Spinal cord (tissue), 10 donors: ENCODE measurements at places on chromosomes 5 and 9. TPM values are rescaled to one million over a fixed set of nuclear protein-coding genes. Genes with fewer than 3 reads are reported as not detected.
A peak's percentile ranks its signal among the peaks of the same experiment; 100 is the strongest.

DNA sequence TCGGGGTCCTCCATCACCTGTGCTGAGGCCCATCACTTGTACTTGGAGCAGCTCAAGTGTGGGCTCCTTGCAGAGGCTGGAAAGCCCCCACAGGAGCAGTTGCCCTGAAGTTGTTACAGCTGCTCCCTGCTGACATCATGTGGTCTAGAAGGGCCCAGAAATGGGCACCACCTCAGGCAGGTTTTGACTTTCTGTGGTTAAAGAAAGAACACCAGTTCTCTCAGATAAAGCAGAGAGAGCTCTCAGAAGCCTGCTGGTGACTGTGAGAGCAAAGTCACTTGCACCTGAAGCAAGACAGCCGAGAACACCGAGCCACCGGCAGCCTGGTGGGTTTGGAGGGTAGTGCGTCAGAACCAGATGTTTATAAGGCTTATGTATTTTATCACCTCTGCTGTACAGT, 70.4 kb downstream of the MVB12B start:
- DNase-seq = no peak

DNA sequence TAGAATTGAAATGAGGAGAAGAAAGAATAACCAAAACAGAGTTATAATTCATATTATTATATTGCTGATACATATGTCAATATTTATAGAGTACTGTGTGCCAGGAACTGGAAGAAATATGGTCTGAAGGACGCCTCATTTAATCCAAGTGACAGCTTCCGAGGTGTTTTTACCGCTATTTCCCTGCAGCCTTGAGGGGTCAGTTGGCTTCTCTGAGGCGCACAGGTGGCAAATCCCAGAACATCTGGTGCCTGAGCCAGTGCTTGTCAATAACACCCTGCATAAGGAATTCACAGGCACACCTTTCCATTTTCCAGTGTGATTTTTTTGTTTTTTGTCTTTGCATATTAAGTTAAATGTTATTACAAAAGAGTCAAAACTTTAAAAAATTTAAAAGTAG, 43.3 kb upstream of the CTSL start:
- no peak for DNase-seq

DNA sequence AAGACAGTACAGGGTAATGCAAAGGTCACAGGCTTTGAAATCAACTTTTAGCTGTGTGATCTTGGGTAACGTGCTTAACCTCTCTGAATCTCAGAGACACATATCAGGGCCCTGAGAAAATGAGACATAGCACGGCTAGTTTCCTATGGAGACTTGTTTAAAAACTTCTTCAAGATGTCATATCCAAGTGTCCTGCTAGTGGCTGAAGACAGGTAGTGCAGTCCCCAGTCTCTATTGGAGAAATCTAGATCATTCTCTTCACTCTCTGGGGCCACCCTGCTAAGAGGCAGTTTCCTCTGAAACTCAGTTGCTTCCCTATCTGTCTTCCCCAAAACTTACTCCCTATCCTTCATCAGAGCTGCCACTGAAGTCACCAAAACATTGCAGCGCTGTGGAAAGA, 30.3 kb upstream of the GRXCR2 start:
- DNase-seq = no peak

DNA sequence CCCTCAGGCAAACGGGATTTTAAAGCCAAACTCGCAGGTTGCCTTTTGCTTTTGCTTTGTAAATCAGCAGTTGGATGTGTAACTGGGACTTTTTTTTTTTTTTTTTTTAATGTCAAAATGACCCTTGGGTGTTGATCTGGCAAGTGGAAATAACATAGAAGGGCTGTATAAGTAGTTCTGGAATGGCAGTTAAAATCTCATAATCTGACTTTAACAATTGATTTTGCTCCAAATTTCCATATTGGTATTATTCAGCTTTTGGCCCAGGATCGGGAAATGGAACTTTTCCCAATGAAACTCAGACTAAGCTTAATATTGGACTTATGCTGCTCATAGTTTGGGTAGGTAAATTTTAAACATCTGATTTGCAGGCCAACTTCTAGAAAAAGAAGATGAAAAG, 346.8 kb upstream of the NUDT12 start:
- no peak for DNase-seq

GRCh38 chr5:132267166-132267739, 9.8 kb downstream of the PDLIM4 start:
- no peak for DNase-seq

GRCh38 chr9:87834357-87834756, 48.3 kb upstream of the SPATA31E1 start:
- no peak for DNase-seq

- DNase-seq = no peak
These were observed 1.8 kb downstream of the FGF10 start for GRCh38 chr5:44387406-44387805.

DNA sequence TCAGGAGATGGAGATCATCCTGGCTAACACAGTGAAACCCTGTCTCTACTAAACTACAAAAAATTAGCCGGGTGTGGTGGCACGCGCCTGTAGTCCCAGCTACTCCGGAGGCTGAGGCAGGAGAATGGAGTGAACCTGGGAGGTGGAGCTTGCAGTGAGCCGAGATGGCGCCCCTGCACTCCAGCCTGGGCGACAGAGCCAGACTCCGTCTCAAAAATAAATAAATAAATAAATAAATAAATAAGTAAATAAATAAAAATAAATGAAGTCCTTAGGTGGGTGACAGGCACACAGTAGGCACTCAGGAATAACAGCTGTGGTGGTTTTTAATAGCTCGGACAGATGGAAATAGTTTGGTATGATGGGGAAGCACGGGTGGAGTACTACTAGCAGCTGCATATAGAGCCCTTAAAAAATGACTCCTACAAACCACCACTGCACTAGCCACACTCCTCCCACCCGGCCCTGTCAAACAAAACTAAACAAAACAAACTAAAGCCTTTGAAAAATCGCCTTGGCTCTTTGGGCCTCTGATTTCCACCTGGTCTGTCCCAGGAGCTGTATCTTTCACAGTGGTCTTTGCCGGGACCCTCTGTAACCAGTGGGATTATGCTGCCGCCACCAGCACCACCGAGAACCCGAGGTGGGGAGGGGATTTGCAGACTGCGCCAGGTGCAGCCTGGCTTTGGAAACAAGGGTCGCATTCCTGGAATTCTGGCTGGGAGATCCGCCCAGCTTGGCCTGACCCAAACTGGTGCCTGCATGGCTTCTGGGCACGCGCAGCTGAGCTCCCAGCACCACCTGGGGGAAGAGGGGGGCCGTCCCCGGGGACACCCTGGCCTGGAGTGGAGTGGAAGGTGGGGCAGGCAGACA, 5.1 kb upstream of the WDR5 start:
- no peak for DNase-seq

DNA sequence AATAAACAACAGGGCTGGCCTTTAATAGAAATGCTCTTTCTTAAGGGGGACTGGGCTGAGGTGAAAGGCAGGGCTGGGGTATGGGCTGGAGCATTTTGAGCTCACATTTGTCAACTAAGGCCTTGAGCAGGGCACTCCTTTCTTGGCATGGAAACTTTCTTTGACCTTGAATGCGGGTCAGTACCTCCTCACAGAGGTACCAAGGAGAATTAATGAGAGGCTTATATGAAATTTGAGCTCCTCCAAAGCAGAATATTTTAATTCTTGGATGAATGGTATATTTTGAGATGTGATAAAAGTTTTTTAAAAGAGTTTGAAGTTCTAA, 3.1 kb downstream of the CYSTM1 start:
- DNase-seq = no peak

- DNase-seq = no peak
These were observed 209.7 kb upstream of the NUDT12 start for GRCh38 chr5:103772248-103772647.

- no peak for DNase-seq
These were observed 530.4 kb upstream of the CDH9 start for GRCh38 chr5:27568811-27569210.

DNA sequence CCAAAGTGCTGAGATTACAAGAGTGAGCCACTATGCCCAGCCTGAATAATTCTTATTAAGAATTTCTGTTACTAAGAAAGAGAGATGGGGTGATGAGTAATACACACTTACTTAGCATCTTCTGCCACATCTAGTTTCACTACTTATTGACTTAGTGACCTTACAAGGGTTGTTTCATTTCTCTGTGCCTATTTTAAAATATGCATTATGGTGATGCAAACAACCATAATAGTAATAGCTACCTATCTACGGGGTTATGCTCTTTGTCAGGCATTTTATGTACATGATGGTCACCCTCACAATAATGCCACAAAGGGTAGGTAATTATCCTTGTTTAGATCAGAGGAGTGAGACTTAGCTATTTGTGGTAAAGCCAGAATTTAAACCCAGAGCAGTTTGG, 499.0 kb upstream of the SGCD start:
- DNase-seq = no peak

DNA sequence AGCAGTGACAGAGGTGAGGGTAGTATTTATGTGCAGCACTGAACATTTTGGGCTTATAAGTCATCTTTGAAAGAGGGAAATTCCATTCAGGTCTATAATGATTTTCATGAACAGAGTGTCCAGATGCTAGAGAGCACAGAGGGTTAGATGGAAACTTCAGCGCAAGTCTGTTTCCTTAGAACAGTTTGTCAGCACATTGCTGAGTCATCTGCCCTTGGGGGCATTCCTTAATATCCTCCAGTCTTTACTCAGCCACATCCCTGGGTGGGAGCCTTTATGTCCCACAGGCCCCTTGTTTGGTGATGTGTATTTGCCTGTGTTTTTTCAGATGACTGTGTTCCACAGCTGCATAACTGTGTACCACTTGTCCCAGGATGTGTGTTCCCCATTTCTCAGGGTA, 138.5 kb upstream of the S1PR3 start:
- no peak for DNase-seq

GRCh38 chr5:117665121-117665520, 1090.5 kb upstream of the SEMA6A start:
- DNase-seq = no peak

GRCh38 chr9:128231638-128232527, 28.7 kb downstream of the DNM1 start:
- DNase-seq = no peak

GRCh38 chr9:82302968-82303655, 314.5 kb downstream of the SPATA31D1 start:
- DNase-seq = no peak

DNA sequence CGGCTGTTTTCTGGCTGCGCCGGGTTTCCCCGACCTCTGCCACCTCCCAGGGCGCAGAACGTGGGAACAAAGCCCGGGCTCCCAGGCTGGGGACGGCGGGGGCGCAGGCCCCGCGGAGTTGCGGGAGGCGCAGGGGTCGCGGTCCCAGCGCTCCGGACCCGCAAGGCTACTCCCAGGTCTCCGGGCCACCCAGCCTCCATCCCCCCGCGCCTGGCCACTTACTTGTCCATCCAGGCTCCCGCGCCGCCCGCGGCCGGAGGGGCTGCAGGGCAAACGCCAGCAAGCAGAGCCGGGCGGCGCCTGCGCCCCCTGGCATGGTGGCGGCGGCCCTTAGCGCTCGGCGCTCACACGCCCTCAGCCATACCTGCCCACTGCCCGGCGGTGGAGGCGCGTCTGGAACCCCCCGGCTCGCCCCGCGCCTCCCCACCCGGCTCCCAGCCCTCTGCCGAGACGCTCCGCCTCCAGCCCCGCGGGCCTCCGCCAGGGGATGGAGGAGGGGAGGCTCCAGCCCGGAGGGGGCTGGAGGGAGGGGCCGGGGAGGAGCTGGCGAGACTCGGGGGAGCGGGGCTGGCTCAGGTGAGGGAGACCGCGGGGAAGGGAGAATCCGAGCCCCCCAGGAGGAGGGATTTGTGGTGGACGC, at the start of gene ADAM19:
Gene ADAM19 (minus strand): TSS at position 395 of the 640 bp plus-strand sequence. CDS start 79 bp downstream, at position 316.
- peak; percentile 33 for DNase-seq

DNA sequence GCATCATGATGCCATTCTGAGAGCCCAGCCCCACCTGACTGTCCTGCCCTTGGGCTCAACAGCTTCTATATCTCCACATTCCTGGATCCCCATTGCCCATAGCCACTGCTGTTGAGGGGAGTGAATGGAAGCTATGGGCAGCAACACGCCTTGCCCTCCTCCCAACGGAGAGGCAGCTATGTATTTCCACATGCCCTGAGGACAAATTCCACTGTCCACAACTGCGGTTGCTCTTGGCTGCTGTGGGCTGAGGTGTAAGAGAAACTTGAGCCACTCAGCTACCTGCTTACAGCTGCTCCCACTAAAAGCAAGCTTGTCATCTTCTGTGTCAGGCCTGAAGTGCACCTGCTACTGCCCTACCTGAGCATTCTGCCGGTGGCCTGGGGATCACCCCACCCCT, 222.9 kb downstream of the PSAT1 start:
- DNase-seq = no peak

DNA sequence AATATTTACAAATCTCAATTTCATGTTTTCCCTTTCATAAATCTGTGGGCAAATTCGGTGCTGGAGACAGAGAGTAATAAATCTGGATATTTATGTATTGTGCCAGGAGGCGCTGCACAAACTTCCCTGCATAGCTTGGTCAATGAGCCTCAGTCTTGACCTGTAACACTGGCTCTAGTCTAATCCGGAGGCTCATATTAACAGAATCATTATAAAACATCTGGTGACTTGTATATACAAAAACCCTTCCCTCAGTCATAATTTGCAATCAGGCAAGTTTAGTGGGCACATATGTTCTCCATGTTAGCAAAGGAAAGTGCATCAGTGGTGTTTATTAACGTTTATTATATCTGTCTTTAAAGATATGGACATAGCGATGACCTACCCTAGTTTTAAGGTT, 104.0 kb upstream of the BNC2 start:
- DNase-seq = no peak

DNA sequence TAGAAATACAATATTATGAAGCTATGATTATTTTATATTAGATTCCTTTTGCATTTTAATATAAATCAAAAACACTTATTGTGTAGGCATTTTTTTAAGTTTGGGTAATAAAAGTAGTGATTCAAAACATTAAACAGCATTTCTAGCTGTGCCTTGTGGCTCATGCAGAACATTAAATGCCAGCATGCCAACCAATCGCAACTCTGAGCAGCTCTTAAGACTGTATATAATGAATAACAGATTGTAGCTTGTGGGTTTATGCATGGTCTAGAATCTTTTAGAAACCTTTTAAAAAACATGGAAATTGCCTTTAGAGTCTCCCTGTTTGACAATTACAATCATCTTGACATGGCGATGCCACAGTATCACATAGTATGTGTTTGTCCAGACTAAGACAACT, 903.8 kb downstream of the EFNA5 start:
- no peak for DNase-seq

DNA sequence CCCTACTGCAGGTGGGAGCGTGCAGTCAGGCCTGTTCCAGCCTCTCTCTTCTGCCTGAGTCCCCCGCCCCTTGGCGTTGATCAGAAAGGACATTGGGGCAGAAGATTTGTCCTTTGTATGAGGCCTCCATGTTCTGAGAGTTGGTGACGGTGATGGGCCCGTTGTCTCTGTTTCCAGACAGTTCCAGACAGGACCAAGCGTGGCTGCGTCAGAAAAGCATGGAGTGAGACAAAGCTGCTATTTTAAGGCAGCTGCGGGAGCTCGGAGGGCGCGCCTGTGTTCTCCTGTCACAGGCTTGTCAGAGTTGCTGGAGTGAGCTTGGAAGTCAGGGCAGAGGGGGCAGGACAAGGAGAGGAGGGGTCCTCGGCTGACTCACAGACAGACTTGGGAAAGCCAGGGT, 32.1 kb upstream of the SH3PXD2B start:
- DNase-seq = no peak

GRCh38 chr5:180825768-180826525, 23.3 kb upstream of the MGAT1 start:
- no peak for DNase-seq

GRCh38 chr5:101338226-101338625, 435.1 kb upstream of the ST8SIA4 start:
- DNase-seq = no peak

SUSD3 gene
- total RNA-seq = 4.3 TPM

IFNA21 gene
- total RNA-seq = not detected

KCNV2 gene
- total RNA-seq = not detected

CNTNAP3B gene
- 22.4 TPM for total RNA-seq

PALM2AKAP2 gene
- 16.3 TPM for total RNA-seq

PCDHA6 gene
- 3.0 TPM for total RNA-seq

MSMP gene
- total RNA-seq = not detected
